ENCODE measurements at places on chromosomes 16 and 17. TPM values are rescaled to one million over a fixed set of nuclear protein-coding genes. Genes with fewer than 3 reads are reported as not detected.

Gene TMED6
- total RNA-seq: 3.0 TPM

Gene ERN1
- 134 TPM for total RNA-seq

- no peak for DNase-seq
These were observed 92.6 kb upstream of the ASIC2 start for GRCh38 chr17:33385713-33386112.

DNA sequence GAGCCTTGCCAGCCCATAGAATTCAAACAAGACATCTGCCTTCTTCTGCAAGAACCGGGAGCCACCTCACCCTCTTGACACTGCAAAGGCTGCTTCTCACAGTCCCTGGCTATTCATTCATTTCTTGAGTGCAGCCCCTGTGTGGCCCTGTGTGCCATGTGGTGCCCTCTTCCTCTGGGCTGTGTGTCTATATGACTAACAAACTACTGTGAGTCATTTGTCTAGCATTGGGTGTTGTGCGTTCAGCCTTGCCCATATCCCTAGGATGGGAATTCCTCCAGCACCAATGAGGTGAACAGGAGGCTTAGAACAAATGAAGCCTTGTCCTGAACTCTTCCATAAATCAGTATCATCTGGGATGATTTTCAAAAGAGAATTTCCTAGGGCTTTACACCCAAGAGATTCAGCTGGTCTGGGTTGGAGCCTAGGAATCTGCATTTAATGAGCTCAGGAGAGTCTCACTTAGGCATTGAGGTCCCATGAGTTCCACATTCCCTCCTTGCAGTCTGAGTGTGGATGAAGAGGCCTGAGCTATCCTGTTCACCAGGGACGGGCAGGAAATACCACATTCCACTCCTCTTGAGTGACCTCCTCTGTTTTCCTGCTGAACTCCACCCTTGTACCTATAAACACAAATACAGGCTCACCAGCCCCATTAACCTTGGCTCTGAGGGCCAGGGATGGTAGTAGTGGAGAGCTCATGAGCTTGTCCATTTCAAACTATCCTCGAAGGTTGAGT, 308.7 kb upstream of the N4BP1 start:
- DNase-seq: no peak

- no peak for DNase-seq
These were observed 156.6 kb downstream of the PHKB start for GRCh38 chr16:47617732-47618131.

DNA sequence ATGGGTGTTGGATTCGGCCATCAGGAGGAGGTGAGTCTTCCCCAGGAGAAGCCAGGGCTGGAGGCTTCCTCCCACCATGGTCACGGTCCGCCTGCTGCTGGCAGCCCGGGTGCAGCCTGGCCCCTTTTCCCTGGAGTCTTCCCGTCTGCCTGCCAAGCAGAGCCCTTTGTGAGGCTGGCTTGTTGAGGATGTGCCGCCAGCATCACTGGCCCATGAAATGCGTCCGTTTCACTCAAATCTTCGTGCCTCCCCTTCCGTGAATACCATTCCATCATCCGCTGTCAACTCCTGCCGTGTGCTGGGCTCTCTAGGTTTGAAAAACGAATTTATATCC, 9.6 kb downstream of the VPS4A start:
- DNase-seq: no peak

- peak; percentile 88 for DNase-seq
These were observed 3.0 kb downstream of the ALDH3A1 start for GRCh38 chr17:19744922-19745757.

DNA sequence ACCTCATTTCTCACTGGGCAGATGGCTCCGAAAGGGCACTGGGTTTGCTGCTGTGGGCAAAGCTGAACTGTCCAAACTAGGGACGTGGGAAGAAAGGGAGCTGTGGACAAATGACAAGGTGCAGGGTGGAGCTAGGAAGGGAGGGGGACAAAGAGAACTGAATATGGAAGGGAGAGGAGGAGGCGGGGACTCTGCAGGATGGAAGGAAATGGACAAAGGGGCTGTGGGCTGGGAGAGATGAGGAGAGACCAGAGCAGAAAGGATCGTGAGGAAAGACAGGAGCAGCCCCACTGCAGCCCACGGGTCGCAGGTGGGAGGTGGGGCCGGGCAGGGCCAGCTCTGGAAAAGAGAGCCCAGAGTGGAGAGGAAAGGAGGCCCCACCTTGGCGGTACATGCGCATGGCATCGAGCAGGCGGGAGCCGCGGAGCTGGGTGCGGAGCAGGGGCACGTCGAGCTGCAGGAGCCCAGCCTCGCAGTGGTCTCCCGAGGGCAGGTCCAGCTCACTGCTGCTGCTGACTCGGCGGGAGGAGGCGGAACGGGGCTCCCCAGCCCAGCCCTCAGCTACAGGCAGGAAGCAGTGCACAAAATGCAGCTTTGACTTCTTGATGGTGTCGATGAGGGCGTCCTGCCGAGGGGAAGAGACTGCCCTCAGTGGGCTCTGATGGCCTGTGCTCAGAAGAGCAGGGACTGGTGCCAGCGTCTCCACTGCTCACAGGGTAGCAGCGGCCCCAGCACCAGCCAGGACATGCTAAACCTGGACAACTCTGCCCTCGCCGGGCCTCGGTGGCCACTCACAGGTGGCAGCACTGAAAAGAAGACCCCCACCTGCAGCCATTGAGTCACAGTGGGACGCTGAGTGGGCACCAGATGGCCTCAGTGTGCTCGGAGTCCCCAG, 66.8 kb downstream of the PIPOX start:
- DNase-seq: no peak

DNA sequence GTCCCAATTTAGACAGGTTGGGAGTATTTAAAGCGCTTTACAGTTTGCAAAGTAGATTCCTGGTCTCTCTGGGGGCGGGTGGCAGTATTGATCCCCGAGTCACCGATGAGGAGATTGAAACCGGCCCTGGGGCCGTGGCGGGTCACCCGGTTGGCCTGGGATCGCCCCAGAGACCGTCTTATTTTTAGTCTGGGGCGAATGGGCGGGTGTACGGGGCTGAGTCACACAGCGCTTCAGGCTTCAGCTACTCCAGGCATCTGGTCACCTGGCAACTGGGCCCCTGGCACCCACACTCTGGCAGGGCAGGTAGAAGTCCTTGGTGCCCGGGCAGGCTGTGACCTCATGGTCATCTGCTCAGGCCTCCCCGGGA, 669 bp downstream of the MIEF2 start:
- DNase-seq: no peak

DNA sequence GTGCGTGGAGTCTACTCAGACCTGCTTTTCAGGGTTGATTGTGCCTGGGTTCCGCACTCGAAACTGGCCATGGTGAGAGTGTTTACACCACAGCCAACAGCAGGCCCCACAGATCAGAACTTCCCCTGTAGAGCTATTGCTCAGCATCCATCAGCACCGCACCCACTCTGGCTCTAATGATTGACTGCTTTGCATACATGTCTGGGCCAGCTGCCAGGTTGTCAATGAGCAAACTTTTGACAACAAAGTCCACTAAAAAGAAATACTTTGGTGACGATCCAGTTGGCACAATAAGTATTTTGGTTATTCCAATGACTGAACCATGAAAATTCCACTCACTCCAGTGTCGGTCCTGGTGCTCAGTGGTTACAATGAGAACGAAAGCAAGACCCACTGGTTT, 190.7 kb downstream of the FOXL1 start:
- DNase-seq: no peak

GRCh38 chr17:700504-701094, 14.0 kb downstream of the VPS53 start:
- no peak for DNase-seq

DNA sequence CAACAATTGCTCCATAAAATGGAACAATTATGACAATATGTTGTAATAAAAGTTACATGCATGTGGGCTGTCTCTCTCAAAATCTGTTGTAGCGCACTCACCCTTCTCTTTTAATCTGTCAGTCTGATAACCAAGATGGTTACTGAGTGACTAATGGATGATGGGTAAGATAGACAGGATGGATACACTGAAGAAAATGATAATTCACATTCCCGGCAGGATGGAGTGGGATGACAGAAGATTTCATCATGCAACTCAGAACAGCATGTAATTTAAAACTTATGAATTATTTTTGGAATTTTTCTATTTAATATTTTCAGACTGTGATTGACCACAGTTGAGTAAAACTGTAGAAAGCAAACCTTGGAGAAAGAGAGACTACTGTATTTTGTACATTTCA, 30.5 kb downstream of the CDH13 start:
- no peak for DNase-seq

Gene CCL13
- total RNA-seq: not detected

Gene SPIRE2
- not detected for total RNA-seq
